Right hindlimb (tissue), 1 donor: ENCODE measurements at places on chromosomes 2 and 18.

DNA sequence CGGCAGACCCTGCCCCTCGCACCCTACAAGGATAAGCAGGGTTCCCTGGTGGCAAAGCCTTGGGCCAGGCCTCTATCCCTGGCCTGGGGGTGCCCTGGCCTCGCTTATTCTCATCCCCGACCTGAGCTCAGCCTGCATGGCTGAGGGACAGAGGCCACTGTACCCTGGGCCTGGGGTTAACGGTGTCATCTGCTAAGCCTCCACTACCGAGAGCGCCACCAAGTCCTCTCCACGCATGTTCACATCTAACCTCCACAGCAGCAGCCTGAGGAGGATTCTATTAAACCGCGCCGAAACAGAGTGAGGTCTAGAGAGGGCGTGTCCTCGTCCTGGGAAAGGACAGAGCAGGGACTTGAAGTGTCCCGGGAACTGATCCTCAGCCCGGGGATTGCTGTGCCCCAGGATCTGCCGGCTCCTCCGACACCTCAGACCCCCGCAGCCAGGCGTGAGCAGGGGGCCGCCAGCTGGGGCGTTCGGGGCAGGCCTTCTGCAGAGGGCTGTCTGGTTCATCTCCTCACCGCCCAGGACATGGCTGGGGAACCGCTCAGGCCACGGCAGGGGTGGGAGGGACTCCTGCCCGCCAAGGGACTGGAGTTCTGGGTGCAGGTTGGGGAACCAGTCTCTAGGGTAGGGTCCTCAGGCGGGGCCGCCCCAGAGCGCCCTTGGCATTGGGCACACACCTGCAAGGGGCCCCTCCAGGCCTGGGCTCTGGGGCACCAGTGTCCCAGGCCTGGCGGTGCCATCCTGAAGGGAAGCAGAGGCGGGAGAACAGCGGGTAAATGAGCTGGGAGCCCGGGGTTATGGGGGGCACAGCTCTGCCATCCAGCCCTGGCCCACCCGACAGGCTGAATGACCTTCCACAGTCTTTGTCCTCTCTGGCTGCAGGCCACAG is 68.0 kb upstream of the SMAD7 start:
- DNase-seq: no peak

DNA sequence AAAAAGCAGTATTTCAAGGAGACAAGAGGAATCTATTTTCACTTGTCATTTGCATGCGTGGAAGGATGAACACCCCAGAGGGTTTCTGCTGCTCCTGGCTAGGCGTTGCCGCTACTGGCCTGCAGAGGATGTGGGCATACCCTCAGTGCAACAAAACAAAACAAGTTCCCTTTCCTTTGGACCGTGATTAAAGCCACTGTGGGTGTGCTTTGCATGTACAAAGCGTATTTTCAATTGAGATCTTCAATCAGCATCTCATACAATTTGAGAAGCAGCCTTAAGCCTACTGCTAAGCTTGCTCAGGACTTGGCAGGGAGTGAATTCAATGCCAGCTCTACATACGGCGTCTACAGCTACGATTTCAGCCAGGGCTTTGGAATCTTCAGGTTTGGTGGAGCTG is 298.4 kb downstream of the LPIN1 start:
- DNase-seq: no peak

DNA sequence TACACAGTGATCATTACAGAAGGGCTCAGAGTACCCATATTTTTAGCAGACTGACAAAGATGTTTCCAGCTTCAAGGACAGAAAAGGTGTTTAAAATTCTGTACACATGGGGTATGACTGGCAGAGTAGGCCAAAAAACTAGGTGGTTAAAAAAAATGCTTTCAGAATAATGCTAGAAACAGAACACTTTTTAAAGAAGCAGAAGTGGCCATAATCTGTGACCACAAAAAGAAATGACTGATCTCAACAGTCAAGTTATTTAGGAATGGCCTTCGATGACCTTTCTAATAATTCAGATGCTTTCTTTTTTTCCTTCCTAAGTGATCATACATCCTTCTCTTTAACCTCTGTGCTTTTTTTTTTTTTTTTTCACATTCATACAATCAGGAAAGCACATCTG is 4.1 kb upstream of the AQP4 start:
- DNase-seq: no peak

DNA sequence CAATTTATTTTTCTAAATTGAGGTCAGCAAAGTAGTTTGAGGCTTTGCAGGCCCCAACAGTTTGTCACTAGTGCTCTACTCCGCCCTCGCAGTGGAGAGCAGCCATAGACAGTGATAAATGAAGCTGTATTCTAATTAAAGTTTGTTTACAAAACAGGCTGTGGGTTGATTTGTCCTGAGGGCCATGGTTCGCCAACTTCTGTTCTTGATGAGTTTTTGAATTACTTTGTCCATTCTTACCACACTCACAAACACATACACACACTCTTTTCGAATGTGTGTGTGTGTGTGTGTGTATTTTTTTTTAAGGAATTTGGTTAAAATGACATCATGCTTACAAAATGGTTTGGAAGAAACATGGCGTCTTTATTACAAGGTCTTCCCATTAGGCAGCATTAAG is 68.6 kb downstream of the MTCL1 start:
- DNase-seq: no peak

GRCh38 chr2:122255924-122256323 is 500.5 kb downstream of the TSN start:
- no peak for DNase-seq

GRCh38 chr2:207792244-207792785 is 22.6 kb upstream of the FZD5 start:
- peak; percentile 22 for DNase-seq

DNA sequence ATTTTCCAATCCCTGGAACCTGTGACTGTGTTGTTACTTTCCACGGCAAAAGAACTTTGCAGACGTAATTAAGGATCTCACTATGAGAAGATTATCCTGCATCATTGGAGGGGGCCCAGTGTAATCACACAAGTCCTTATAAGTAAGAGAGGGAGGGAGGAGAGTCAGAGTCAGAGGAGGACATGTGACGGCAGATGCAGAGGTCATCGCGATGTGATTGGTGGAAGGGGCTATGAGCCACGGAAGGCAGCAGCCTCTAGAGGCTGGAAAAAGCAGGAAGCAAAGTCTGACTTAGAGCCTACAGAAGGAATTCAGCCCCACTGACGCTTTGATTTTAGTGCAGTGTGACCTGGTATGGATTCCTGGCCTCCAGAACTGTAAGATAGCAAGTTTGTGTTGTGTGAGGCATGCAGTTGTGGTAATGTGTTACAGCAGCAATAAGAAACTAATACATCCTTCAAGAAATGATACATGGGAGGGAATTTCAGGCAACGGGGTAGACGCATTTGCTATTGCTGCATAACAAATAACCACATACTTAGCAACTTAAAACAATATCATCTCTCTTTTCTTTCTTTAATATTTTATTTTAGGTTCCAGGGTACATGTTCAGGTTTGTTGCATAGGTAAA is 112.7 kb upstream of the SERPINE2 start:
- no peak for DNase-seq

DNA sequence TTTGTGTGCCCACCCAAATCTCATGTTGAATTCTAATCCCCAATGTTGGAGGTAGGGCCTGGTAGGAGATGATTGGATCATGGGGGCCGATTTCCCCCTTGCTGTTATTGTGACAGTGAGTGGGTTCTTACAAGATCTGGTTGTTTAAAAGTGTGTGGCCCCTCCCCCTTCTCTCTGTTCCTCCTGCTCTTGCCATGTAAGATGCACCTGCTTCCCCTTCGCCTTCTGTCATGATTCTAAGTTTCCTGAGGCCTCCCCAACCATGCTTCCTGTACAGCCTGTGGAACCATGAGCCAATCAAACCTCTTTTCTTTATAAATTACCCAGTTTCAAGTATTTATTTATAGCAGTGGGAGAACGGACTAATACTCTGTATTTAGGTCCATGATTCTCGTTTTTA is 588.1 kb downstream of the DCDC2C start:
- DNase-seq: no peak

GRCh38 chr2:99852376-99852934 is 289.9 kb downstream of the AFF3 start:
- DNase-seq: no peak

DNA sequence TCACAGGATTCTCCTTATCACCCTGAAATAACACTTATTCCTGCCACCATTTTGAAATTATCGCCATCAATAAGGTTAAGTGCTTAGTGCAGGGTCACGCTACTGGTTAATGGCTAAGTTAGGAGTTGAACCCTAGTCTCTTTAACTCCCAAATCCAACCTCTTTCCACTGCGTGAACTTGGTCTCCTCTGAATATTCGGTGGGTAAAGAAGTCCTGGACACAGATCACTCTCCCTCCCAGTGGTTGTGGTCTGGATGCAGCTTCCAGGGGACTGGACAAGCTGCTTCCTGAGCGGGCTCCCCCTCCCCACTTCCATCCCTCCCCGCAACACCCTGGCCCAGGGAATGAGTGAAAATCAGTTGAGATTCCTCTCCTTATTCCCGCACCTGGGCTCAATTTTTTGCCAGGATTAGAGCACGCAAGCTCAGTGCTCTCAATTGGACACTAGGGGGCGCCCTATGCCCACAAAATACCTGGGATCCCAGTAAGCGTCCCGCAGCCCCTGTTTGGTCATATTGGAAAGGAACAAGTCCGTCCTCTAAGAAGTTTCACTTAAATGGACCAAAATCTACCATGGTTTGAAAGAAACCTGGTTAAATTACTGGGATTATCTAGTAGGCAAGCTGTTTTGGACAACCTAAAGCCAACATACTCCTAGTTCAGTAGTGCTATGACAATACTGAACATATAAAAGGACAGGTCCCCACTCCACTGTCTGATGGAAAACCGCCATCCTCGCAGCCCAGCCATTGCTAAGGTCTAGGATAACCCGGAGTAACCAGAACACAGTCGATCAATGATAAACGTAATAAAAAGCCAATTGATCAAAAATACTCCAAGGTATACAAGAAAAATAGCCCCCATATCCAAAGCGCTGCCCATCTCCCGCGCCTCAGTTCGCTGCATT is 40.4 kb downstream of the DHRS9 start:
- peak; percentile 84 for DNase-seq

GRCh38 chr18:8747440-8747937 is 42.1 kb downstream of the MTCL1 start:
- no peak for DNase-seq

GRCh38 chr2:85727798-85728197 is 26.0 kb upstream of the ATOH8 start:
- DNase-seq: no peak

DNA sequence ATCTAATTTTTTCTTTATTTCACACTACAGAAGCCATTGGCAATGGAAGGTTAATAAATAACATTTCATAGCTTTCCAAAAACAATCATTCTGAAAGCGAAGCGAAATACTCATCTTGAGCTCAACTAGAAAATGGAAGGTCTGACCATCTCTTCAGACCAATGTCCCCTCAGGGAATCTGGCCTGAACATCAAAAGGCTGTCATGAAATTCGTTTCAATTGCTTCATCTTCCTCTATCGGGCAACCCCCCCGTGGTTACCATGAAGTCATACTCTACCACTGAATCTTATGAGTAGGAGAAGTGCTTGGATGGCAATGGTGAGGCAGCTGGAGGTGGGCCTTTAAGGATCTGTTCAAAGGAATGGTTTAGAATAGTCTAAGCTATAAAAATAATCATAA is 22.9 kb upstream of the CYTIP start:
- no peak for DNase-seq

DNA sequence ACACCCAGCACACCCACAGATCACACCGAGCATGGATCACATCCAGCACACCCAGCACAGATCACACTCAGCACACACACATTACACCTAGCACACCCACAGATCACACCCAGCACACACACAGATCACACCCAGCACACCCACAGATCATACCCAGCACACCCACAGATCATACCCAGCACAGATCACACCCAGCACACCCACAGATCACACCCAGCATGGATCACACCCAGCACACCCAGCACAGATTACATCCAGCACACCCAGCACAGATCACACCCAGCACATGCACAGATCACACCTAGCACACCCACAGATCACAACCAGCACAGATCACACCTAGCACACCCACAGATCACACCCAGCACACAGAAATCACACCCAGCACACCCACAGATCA is 118.6 kb downstream of the DYSF start:
- no peak for DNase-seq

GRCh38 chr18:45166836-45167551 is 448.3 kb upstream of the SLC14A2 start:
- DNase-seq: peak; percentile 35
